ENCODE measurements at places on chromosomes 11 and 22.

- no peak for DNase-seq
Observed at GRCh38 chr22:20522134-20523004, 15.0 kb downstream of the MED15 start.

DNA sequence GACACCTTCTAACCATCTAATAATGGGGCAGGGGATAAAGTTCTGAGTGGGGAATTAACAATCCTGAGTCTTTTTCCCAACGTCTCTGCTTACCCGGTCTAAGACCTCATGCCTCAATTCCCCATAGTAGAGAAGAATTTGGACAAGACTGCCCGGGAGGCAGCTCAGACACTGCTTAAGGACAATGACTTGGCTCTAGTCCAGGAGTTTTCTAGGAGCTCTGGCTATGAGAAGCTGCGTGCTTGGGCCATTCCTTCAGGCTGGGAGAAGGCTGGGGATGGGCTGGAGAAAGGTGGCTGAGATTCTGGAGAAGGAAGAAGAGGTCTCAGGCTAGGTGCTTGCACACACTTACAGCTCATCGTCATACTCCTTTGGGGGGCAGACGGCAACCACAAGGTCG is 19.8 kb upstream of the ABCC8 start:
- no peak for DNase-seq

DNA sequence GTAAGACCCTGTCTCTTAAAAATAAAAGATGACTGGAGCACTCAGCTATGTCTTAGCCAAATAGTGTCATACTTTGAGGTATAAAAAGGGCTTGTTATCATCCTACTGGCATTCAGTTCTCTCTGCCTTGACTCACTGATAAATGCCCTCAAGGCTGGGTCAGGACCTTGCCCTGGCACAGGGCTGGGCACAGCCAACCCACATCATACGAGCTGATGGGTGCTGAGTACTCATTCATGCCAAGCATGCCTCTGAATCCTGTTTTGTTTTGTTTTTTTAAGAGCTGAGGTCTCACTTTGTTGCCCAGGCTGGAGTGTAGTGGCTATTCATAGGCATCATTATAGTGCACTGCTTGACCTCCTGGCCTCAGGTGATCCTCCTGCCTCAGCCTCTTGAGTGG is 1.9 kb downstream of the SMTNL1 start:
- DNase-seq = no peak

GRCh38 chr11:82056450-82056849 is 677.2 kb downstream of the FAM181B start:
- no peak for DNase-seq

DNA sequence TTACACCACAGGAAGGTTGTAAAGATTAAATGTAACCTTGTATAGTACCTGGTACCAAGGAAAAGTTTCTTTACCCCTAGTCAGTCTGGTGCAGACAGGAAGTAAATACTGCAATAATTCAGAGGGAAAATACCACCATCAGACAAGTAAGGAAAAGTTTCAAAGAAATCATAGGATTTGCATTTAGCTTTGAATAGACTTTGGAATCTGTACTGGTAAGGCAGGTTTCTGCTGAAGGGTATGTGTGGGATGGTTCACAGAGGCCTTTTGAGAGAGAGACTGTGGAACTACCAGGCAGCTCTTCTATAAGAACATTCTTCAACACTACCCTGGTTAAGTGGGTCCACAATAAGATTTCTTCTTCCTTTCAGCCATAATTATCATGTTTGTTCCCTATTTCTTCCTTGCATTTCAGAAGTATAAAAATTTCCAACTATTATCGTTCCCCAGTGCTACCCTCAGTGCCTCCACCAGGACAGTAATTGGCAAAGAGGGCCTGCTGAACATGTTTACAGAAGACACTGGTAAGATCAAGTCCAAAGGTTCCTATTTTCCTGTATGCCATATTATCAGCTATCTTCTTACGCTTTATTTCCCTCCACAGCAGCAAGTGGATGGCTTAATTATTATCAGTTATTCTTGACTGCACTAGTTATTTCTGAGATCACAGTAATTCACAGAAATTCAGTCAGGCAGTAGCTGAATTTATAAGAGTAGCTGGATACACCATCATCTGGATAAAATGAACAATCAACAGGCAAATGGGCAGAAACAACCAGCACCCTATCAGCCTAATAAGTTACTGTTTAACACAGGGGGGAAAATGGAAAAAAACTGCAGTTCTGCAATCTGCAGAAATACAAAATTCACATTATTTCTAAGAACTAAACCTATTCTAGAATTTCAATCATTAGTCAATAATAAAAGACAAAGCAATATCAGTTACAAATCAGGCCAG is 48.5 kb downstream of the PITPNB start:
- no peak for DNase-seq

DNA sequence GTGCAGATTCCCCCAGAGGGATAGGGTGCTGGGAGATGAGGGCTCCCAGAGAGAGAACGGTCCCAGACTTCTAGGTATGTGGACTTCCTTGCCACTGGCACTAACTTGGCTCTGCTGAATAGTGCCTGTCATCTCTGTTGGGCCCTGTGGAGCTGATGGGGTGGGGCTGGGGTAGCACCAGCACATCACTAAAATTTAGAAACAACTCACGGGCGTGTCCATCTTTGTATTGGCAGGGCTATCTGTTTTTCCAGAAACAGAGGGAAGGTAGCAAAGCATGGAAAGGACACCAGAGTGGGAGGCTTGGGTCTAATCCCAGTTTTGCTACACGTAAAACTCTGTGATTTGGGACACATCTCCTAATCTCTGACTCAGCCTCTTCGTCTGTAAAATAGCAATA is 25.8 kb downstream of the SWAP70 start:
- DNase-seq = no peak

- no peak for DNase-seq
Observed at GRCh38 chr11:13229136-13229535, 48.5 kb upstream of the BMAL1 start.

- no peak for DNase-seq
Observed at GRCh38 chr11:105867742-105868141, 154.3 kb downstream of the MSANTD4 start.

DNA sequence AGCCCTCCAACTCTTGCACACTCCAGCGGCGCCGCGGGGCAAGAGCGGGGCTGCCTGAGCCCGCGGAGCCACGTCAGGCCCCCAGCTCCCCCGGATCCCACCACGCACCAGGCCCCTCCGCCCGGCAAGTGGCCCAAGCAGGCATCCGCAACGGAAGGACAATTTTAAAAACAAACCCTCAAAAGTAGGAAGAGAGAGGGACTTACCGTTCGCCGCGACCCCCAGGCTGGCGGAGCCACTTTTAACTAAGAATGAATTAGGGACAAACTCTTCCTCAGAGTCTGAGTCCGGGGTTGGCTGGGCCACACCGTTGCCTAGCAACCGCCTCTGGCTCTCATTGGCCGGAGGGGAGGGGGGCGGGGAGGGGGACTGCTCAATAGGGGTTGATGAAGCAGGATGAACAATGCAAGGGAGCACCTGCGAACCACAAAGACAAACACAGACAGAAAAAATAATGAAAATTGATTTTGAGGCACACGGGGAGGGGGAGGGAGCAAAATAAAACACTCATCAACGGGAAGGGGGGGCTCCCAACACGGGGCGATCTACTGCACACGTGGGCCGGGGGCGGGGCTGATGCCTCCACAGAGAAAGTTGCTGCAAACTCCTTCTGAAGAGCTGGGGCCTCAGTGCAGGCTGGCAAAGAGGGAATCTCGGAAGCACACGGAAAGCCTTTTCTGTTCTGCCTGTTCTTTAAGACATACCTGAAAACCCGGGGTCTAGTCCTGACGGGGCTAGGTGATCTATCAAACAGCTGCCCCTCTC is 387.5 kb upstream of the NARS2 start:
- DNase-seq = no peak

DNA sequence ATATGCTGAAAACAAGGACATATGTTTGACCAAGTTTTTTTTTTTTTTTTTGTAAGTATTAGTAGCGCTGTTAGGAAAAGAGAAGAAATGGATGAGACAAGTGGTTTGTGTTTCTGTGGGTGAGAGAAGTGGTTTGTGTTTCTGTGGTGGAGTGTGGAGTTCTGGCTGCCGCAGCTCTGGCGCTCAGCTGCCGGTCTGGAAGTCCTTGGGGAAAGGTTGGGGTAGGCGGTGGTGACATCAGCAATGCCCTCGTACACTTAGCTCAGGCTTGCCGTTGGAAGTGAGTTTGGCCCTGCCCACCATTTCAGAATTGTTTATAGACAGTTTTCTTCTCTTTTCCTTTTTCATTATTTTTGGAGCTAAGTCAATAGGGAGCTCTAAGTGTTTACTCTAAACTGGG is 116.6 kb downstream of the TBC1D22A start:
- DNase-seq = no peak

DNA sequence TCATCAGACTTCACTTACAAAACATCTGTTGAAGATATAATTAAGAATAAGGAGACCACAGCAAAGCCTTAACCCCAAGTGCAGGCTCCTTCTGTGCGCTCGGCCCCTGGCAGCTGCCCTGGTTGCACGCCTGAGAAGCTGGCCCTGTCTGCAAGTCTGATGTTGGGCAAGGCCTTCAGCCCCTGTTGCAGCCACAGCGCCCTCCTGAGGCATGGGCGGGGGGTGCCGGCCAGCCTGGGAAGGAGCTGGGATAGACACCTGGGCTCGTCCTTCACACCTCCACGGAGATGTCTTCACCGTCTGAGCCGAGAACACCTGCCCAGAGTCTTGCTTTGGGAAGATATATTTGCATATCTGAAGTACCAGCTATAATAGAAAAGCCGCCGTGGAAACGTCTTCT is 104.1 kb downstream of the MPPED1 start:
- DNase-seq = no peak

DNA sequence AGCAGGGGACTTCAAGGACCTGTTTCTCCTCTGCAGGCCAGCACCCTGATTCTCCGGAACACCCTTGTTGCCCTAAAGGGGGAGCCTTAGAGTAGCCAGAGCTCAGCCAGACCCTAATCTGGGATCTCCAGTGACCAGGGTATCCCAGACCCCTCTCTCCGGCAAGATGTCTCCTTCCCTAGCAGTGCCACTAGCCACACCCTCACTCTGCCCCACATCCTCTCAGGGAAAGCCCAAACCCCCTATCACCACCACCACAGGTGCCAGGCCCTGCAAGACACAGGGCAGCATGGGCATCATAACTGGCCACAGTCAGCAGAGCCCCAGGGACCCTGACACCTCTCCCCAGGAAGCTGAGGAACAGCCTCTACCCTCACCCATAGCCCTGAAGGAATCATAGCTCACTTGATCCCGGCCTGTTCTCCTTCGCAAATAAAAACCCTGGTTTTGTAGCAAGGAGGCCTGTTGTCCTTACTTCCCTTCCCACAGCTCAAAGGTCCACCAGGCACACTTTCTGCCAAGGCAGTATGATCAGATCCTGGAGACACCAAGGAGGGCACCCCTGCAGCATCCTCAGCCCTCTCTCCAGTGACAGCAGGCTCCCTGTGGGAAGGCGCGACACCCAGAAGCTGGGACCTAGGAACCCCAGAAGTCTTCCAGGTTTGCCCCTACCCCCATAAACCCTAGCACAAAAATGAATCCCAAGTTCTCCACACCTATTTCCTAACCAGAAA is 4.6 kb downstream of the CFL1 start:
- no peak for DNase-seq

- no peak for DNase-seq
Observed at GRCh38 chr11:127270851-127271250, 270.3 kb upstream of the KIRREL3 start.

GRCh38 chr11:77384571-77384970 is 83.1 kb upstream of the GDPD4 start:
- no peak for DNase-seq

DNA sequence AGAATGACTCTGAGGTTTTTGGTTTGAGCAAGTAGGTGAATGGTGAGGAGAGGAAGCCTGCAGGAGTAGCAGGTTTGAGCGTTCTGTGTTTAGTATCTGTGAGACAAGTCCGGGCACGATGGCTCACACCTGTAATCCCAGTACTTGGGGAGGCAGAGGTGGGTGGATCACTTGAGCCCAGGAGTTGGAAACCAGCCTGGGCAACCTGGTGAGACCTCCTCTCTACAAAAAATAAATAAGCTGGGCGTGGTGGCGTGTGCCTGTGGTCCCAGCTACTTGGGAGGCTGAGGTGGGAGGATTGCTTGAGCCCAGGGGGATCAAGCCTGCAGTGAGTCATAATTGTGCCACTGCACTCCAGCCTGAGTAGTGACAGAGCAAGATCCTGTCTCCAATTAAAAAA is 9.7 kb upstream of the CENATAC start:
- DNase-seq = no peak

GRCh38 chr22:45686836-45687235 is 15.2 kb downstream of the ATXN10 start:
- DNase-seq = no peak

GRCh38 chr22:37195921-37196320 is 7.9 kb upstream of the C1QTNF6 start:
- DNase-seq = no peak

Measured in stimulated activated CD4-positive, alpha-beta T cell treated with anti-CD3 and anti-CD28 coated beads, TNF-alpha, amount 100 ng/mL, for 24 hours (primary cell).